Immature natural killer cell (primary cell): ENCODE measurements at places on chromosomes 7 and 10. TPM values are rescaled to one million over a fixed set of nuclear protein-coding genes. Genes with fewer than 3 reads are reported as not detected.

DNA sequence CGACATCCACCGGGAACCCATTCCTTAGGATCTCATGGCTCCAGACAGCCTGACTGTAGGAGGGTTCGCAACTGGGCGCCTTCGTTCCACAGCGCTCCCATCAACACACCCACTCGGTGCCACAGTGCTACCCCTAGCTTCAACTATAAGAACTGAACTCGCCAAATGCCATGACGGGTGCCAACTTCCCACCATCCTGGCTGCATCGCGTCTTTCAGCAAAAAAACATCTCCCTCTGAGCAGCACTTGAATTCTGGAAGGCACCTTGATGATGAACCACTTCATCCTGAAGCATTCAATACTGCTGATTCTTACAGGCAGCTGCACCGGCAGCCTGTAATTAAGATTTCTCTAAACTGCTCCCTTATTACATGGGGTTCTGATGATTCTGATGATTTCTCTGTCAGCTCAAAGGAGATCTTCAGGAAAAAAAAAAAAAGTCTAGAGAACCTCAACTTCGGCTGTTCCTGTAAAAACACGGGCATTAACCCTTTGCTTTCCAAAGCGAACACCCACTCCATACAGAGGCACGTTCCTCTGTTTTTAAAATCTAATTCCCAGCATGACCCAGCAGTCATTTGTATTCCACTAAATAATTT is 1.3 kb downstream of the CYTH3 start:
- peaks cover 12% of the 10 kb centered on the region for H3K27me3 ChIP-seq
- no peaks in the 10 kb centered on the region for H3K36me3 ChIP-seq
- DNase-seq = peak; percentile 45

GRCh38 chr7:38007096-38007495 is 86.7 kb downstream of the EPDR1 start:
- DNase-seq = no peak
- no peak overlapping the region for H3K27ac ChIP-seq
- H3K36me3 ChIP-seq = peaks cover 7% of the 10 kb centered on the region
- no peak overlapping the region for H3K4me3 ChIP-seq
- H3K4me1 ChIP-seq = no peaks in the 10 kb centered on the region
- peaks cover 11% of the 10 kb centered on the region for H3K27me3 ChIP-seq

- H3K4me1 ChIP-seq = no peaks in the 10 kb centered on the region
- no peak overlapping the region for H3K27ac ChIP-seq
- no peaks in the 10 kb centered on the region for H3K36me3 ChIP-seq
- no peak for DNase-seq
- no peaks in the 10 kb centered on the region for H3K27me3 ChIP-seq
Measured at GRCh38 chr10:34333513-34333912, 481.6 kb downstream of the PARD3 start.

Gene NKX2-3
- polyA plus RNA-seq = not detected

Gene SPRN
- polyA plus RNA-seq = 0.30 TPM
